ENCODE measurements at places on chromosomes 3 and 15. TPM values are rescaled to one million over a fixed set of nuclear protein-coding genes. Genes with fewer than 3 reads are reported as not detected.

Gene SMCO1
- not detected for total RNA-seq

Gene CACNA1D
- not detected for total RNA-seq

Gene TIPIN
- 11.7 TPM for total RNA-seq

Gene EHHADH
- 4.2 TPM for total RNA-seq

Gene EXD1
- total RNA-seq, result not detected

Gene MASP1
- total RNA-seq, result 0.13 TPM

Gene ANKRD28
- total RNA-seq, result 37.3 TPM

Gene C3orf49
- total RNA-seq, result not detected

Gene CAPN3
- total RNA-seq, result 0.67 TPM

Gene HRH1
- 11.2 TPM for total RNA-seq

Gene HGD
- 0.20 TPM for total RNA-seq

Gene CORO2B
- 3.7 TPM for total RNA-seq

Gene ACTRT3
- 6.1 TPM for total RNA-seq

Gene ZMYND10
- total RNA-seq, result not detected

Gene MOBP
- under 0.01 TPM for total RNA-seq
